ENCODE measurements at places on chromosomes 13 and 19.

- DNase-seq: no peak
Measured at GRCh38 chr13:106369091-106369490, 166.4 kb downstream of the EFNB2 start.

GRCh38 chr13:76289558-76289957 lies 596.6 kb downstream of the KCTD12 start:
- no peak for DNase-seq

DNA sequence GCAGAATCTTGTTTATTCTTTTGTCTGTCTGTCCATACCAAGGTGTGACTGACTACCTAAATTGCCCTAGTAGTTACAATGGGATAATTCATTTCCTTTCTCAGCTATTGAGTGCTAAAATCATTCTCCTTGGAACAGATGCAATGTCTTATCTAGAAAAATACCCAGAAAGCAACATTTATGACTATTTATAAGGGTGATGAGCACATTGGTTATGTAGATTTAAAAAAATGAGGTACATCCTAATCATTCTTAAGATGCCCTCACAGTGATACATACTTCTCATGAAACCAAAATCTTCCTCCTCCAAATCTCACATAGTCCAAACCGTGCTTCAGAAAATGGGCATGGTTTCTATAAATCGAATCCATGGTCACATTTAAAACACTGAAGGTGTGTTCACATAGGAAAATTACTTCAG lies 11.6 kb upstream of the UBE2L5 start:
- no peak for DNase-seq

- no peak for DNase-seq
Measured at GRCh38 chr13:108700422-108701170, 71.2 kb downstream of the MYO16 start.

DNA sequence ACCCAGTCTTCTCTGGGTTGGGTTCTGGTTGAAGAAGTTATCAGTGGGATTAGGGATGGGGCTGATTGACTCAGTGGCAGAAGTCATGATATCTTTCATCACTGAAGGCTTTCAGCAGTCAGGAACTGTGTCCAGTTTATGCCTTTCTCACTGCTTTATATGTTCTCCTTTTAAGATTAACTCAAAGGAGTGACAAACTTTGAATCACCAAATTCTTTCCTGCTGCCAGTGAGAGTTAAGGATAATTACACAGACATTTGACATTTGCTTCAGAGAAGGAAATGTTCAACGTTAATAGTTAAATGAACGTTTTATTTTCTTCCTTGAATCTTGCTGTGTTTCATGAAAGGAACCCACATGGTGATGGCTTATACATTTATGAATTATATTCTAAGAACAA lies 41.0 kb upstream of the CNMD start:
- no peak for DNase-seq

DNA sequence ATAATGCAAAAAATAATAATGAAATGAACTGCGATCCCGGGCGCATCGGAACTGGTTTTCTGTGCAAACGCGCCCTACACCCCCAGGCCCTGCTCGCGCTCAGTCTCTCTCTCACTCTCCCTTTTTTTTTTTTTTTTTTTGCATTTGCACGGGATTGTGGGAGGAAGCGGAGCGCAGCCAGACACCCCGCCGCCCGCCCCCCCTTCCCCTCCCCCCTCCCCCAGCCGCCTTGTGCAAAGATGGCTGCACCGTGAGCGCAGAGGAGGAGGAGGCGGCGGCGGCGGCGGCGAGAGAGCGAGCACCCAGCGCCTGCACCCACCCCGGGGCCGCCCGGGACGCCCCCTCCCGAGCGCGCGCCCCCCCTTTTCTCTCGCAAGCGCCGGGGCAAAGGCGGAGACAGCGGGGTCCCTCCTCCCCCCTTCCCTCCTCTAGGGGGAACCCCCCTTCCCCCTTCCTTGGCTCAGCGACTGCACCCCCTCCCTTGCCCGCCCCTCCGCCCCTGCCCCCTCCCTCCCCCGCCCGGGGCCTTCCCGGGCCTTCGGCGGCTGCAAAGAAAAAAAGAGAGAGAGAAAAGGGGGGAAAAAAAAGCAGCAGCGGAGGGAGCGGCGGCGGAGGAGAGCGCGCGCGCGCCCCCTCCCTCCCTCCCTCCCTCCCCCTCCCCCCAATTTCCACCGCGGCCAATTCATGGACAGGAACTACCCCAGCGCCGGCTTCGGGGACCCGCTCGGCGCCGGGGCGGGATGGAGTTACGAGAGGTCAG lies at the start of gene PRR12:
PRR12 (plus strand) TSS at position 212 of the 760 bp plus-strand sequence; CDS start at position 685, 473 bp downstream.
- peak; percentile 84 for DNase-seq

DNA sequence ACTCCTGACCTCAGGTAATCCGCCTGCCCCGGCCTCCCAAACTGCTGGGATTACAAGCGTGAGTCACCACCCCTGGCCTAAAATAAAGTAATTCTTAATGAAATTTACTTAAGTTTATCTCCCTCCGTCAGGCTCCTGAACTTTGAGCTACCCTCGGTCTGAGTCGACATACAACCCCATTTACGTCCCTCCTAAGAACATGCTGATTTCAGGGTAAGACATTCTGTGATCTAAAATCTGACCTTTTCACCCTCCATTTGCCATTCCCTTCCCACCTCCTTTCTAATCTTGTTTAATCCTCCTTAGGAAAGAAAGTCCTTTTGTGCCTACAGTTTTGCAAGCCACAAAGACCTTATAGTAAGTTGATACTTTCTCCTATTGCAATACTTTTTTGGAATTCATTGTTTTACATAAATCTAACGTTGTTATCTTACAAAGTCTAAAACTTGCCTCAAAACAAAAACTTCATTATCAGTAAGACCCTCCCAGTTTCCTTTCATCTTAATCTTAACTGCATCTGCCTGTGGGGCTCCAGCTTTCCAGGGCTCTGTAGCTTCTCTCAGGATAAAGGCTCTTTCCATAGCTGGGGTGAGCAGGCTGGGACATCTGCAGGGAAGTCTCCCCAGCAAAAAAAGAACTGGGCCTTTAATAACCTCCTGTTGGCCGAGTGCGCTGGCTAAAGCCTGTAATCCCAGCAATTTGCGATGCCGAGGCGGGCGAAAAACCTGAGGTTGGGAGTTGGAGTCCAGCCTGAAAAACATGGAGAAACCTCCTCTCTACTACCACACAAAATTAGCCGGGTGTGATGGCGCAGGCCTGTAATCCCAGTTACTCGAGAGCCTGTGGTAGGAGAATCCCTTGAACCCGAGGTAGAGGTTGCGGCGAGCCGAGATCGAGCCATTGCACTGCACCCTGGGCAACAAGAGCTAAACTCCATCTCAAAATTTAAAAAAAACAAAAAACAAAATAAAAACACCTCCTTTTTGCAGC lies 143.1 kb downstream of the ZNF737 start:
- DNase-seq: no peak

GRCh38 chr13:102097708-102098107 lies 304.1 kb downstream of the FGF14 start:
- DNase-seq: no peak

DNA sequence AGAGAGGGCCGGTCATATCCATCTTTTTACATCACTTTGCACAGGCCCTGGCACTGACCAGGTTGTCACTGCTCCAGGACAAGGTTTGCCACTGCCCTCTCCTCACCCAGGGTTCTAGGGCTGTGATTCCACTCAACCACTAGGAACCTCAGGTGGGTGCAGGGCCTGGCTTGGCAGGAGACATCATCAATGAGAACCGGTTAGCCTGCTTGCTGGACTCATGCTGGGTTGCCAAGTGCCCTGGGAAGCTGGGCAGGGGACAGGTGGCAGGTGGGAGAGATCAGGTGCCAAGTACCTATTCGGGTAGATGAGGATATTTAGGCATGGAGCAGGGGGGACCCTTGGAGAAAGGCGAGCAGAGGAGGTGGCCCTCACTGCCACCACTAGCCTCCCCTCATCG lies 4.2 kb upstream of the CERS4 start:
- no peak for DNase-seq

DNA sequence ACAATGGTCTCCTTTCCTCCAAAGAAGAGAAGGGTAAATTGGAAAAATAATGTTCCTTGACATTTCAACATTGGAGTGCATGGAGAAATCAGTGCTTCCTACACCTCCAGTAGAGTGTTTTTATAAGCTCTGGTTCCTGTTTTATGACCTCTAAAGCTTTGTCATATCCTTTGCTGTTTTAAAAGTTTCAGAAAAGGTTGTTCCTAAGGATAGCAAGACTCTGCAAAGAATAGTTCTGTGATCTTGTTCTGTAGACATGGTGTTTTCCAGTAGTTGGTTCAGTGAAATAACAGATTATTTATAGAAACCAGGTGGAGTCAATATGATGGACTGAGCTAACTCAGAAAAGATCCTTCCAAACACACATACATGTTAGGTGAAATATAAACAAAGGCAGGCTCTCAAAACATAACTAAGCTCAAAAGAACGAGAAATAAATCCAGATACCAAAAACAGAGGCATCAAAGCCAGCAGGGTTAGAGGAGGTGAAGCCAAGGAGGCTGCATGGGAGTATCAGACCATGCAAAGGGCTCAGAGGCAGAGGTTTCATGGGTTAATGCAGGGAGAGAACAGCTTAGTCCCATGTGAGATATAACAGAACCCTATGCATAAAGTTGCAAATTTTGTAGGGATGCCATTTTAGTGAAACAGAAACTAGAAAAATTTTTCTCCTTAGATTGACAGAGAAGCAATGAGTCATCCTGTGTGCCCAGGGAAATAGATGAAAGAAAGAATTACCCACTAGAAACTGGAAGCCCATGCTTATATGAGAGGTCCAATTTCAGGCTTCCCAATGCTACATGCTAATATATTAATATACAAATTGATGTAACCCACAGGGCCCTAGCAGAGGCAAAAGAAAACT lies 44.3 kb downstream of the SHISA2 start:
- DNase-seq: no peak

DNA sequence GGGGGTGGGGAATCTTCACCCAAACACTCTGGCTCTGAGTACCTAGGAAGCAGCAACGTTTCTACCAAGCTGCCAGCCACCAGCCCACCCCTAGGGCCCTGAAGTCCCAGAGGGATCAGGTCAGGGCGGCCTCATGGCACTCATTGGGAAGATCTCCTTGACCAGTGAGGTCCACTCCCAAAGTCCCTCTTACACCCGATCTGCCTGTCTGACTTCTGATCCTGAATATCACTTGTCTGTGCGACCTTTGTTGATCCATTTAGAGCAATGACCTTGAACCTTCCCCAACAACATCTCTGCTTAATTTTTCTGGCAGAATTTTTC lies 2.1 kb upstream of the GNA15 start:
- DNase-seq: no peak

- no peak for DNase-seq
Measured at GRCh38 chr13:79722885-79723445, 242.0 kb downstream of the NDFIP2 start.

- DNase-seq: no peak
Measured at GRCh38 chr19:33096005-33096404, 15.0 kb downstream of the GPATCH1 start.

DNA sequence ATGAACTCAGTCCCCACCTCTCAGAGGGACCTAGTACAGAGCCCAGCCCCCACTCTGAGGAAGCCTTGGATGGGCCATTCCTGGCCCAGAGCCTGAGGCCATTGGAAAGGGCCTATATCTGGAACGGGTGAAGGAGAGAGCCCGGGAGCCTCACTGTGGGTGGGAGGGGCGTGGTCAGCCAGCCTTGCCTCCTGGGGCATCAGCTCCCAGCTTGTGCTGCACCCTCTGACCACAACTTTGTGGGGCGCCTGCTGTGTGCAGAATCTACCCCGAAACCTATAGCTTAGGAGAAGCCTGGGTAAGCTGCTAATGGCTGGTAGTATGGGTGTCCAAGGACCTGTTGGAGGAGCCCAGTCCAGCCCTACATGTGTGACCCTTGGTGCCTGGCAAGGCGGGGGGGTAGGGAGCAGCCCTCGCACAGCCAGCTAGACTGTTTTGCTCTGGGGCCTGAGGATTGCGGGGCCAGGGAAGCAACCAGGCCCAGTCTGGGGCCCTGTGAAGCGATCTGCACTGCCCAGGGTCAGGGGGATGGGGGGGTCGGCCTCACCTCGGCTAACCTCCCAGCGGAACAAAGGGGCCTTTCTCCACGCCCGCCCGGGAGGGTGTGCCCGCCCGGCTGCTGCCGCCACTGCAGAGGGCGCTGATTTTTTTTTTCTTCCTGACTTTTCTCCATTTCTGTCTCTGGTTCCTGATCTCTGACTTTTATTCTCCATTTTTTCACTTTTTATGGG lies 42.3 kb downstream of the LYL1 start:
- DNase-seq: no peak

Measured in GM10248 (cell line).